HuH-7.5 (cell line): ENCODE measurements at places on chromosomes 6 and 20.

DNA sequence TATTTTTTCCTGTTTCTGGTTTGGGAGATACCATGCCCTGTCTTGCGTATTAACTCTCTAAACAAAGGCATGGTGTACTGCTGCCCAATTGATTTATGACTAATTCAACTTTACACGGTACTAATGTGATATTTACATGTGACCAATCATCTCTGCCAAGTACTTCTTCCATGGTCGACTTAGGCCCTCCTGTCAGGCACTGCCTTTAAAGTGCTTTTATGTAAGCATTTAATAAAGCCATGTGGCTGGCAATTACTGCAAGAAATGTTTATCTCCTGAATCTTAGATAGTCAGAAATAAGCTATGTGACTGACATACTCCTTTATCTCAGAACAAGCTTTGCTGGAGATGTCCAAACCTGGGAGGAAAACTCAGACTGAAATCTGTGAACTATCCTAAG lies 323.4 kb downstream of the BTBD3 start:
- no peak for DNase-seq

DNA sequence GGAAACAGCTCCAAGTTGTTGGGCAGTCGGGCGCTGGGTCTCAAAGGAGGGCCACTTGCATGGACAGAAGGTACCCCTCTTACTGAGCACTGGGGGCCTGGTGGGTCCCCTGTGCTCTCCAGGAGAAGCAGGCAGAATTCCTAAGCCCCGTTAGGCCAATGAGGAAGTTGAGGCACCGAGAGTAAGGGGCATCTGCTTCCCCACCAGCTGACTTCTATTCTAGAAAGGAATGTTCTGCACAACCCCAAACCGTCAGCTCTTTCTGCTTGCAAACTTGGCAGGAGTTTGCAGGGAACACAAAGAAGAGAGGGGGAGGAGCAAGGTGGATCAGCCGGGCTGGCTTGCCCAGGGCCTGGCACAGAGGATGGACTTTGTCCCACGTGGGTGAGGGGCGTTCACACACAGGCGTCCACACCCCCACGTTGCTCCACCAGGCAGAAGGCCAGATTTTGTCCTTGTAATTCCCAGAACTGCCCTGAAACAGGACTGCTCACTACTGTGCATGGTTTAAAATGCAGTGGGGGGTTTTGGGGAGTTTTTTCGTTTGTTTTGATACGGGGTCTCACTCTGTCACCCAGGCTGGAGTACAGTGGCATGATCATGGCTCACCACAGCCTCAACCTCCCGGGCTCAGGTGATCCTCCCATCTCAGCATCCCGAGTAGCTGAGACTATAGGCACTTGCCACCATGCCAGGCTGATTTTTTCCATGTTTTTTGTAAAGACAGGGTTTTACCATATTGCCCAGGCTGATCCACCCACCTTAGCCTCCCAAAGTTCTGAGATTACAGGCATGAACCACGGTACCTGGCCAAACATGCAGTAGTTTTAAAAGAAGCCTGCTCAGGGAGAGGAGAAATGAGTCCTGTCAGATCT lies 93.3 kb downstream of the SNX5 start:
- DNase-seq = peak; percentile 54

DNA sequence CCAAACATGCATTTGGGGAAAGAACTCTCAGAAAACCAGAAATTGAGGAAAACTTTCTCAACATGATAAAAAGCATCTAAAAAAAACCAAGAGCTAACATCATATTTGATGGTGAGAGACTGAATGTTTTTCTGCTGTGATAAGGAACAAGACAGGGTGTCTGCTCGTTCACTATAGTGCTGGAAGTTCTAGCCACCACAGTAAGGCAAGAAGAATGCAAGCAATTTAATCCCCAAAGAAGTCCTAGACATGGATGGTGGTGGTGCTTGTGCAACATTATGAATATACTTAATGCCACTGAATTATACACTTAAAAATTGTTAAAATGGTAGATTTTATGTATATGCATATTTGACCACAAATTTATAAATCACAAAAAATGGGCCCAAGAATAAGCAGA lies 53.4 kb downstream of the LYRM2 start:
- DNase-seq = no peak

DNA sequence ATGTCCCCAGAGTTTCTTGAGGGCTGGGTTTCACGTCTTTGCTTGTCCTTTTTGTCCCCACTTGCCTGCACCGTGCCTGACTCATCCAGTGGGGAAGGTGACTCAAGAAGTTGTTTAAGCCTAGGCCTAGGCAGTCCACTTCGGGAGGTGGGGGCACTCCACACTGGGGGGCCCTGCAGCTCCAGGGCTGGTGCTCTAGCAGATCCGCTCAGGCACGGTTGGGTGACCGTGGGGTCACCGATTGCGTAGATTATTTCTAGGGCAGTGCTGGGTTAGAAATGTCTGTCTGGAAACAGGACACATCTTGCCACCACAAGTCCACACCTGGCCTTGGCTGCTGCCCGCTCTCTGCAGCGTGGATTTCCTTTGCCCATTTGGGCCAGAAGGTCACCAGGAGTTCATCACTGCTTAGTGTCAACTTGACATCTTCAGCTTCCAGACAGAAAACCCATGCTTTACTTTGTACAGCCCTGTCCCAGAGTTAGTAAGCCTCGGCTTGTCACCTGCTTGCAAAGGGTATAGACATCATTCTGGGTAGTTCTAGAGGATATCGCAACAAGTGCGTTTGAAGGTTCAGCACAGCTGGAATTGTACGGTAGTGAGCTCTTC lies 13.6 kb upstream of the C20orf144 start:
- no peak for DNase-seq

- DNase-seq = no peak
Observed at GRCh38 chr6:79034865-79035264, 43.2 kb downstream of the PHIP start.

GRCh38 chr6:132758689-132759088 lies 985 bp upstream of the VNN2 start:
- no peak for DNase-seq

- no peak for DNase-seq
Observed at GRCh38 chr6:31842053-31842452, 14.5 kb downstream of the HSPA1B start.

GRCh38 chr6:20162515-20162914 lies 49.8 kb downstream of the MBOAT1 start:
- DNase-seq = no peak

DNA sequence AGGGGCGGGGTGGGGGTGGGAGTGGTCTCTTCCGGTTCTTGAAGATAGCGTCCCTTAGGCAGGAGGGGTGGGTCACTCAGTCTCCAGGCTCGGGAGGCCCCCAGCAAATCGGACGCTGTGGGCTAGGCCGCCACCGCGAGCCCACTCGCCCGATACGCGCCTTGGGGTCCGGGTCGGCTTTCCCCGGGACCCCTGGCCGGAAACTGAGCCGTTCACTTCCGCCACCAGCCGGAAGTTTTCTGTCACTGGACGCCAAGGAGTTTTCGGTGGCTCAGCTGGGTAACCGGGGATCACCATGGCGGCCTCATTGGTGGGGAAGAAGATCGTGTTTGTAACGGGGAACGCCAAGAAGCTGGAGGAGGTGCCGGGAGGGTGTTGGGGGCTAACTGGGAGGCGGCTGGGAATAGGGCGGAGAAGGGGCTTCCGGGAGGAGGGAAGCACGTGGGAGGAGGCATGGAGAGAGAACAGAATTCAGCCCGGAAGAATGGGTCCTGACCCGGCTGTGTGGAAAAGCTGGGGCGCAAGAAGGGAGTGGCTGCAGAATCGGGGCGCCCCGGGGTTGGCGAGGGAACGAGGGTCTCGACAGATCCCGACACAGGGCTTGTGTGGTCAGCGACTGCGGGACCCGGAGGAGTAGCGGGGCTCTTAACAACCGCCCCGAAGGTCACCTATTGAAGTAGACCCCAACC lies at the start of gene ITPA:
Gene ITPA, plus strand, starts transcription at position 242 of the 689 bp plus-strand sequence. Its CDS starts 54 bp downstream, at position 296.
- peak; percentile 81 for DNase-seq

GRCh38 chr6:155130161-155130853 lies 133.5 kb upstream of the CLDN20 start:
- no peak for DNase-seq

GRCh38 chr6:67775333-67775732 lies 859.7 kb upstream of the ADGRB3 start:
- DNase-seq = no peak

DNA sequence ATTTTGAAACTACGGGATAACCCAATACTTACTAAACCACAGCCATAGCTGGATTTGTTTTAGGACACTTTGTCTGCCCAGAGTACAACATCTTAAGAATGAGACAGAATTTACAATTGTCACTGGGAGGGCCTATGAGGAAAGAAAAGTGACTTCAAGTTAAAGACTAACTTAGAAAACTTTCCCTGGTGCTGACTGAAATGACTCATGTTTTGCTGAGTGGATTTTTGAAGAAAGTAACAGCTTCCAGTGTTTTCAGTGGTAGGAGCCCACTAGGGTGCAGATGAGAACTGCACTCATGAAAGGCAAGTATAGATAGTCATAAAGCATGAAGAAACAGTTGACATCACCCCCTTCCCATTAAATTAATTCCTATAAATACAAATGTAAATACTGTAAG lies 988.2 kb upstream of the MAP3K7 start:
- DNase-seq = no peak

DNA sequence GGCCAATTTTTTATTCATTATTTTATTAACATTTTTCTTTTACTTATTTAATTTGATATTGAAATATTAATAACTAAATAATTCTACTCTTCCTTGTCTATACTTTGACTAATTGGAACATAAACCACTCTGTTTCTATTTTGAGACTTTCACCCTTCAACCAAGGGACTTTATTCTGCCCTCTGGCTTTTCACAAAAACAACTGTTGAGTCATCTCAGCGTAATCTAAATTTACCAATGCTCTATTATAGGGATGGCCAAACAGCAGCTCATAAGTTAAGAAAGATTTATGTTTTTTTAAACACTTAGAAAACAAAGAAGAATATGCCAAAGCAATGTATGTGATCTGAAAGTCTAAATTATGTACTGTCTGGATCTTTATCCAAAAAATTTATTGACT lies 46.7 kb downstream of the DOP1A start:
- no peak for DNase-seq

- no peak for DNase-seq
Observed at GRCh38 chr6:52566201-52566600, 10.7 kb downstream of the TRAM2 start.

- no peak for DNase-seq
Observed at GRCh38 chr20:64254156-64254555, 1.4 kb upstream of the PCMTD2 start.

- DNase-seq = no peak
Observed at GRCh38 chr6:84057908-84058307, 24.3 kb downstream of the MRAP2 start.
